CD4-positive, alpha-beta T cell treated with Interleukin-1 beta for 1 hour (primary cell): ENCODE measurements at places on chromosomes 13 and 19.

GRCh38 chr13:38662362-38662761 is 24.5 kb upstream of the FREM2 start:
- DNase-seq = no peak

DNA sequence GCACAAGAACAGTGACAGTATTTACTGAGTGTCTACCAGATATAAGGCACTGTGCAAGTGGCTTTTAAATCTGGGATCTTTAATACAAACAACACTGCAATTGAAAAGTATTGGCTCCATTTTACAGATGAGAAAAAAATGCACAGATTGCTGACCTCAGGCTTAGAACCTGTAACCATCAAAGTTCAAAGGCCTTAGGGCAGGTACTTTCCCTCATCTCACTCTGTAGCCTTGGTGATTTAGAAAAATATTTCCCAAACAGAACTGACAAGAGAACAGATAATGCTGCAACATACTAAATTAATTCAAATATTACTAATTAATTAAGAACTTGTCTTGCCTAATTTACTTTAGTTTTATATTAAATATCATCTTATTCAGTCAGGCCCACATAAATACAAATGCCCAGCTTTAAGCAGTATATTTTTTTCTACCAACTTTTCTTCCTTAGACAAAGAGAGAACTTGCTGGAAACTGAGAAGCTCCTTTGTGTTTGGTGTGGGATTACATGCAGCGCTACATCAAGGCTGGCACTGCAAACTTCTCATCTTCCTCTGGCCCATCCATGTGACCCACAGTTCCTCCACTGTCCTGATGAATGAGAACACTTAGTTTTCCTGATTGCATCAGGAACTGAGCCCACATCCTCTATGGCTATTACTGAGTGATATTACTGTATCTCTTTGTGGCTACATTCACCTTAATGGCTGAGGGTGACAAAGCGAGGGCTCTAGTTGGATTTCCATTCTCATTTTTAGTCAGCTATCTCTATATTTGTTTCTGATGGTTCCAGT is 302.1 kb downstream of the ENOX1 start:
- no peak for DNase-seq

GRCh38 chr13:109479534-109479933 is 306.8 kb downstream of the IRS2 start:
- no peak for DNase-seq

DNA sequence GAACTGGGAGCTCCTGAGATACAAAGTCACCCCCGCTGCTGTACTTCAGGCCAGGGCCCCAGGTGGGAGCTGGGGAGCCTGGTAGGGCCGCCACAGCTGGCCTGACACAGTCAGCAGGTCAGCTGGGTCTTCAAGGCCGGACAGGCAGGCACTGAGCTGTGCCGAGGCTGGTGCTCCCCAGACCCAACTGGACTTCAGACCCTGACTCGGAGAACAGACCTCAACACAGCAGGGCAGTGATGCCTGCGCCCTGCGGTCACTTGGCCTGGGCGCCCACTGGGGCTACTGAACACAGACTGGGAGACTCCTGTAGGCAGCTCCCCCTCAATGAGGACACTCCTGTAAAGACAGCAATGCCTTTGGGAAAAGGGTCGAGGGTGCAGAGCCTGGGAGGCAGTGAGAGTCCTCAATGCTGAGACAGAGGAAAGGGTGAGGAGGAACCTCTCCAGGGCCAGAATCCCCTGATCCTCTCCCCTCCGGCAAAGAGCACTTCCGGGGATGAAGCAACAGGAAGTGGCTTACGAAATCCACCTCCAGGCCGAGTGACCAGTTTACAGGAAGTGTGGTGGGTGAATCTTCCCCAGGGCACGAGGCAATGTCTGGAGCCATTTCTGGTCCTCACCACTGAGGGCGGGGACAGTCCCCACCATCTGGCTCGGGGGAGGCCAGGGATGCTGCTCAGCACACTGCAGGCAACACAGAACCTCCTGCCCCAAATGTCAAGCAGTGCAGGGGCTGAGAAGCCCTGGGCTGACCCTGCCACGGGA is 40.8 kb upstream of the ISYNA1 start:
- peak; percentile 63 for DNase-seq

DNA sequence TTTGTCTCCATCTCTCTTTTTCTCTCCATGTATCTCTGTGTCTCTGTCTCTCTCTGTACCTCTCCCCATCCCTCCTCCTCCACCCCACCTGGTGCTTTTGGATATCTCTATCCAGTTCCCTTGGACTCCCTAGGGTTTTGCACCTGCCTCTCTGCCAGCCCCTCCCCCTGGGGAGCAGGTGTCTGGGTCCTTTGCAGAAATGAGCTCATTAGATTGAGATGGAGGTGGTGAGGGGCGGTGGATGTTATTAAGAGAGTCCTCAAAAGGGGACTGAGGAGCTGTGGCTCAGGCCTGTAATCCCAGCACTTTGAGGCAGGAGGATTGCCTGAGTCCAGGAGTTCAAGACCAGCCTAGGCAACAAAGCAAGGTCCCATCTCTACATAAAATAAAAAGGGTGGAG is 2.1 kb downstream of the KCNN4 start:
- DNase-seq = no peak

DNA sequence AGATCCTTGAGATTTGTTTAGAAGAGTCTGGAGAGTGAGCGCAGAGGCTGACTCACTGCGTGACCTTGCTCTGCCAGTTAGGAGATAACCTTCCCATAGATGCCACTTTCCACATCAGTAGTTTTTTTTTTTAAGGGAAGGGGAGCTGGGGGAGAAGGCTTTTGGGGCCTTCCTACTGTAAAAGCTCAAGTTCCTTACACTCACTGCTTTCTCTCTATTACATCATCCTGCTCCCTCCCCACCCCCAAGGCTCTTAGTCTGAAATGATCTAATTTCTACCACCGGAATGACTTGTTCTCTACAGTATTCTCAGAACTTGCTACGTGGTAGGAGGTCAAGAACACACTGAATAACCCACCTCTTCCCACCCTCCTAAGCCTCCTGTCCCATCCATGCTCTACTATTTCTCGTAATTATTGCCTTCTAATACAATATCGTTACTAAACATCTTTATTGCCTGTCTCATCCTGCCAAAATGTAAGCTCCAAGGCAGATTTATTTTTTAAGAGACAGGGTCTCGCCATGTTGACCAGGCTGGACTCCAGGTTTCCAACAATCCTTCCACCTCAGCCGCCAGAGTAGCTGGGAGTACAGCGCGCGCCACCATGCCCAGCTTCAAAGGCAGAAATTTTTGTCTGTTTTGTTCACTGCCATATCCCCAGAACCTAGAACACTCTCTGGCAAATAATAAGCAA is 1.2 kb downstream of the LONP1 start:
- no peak for DNase-seq

DNA sequence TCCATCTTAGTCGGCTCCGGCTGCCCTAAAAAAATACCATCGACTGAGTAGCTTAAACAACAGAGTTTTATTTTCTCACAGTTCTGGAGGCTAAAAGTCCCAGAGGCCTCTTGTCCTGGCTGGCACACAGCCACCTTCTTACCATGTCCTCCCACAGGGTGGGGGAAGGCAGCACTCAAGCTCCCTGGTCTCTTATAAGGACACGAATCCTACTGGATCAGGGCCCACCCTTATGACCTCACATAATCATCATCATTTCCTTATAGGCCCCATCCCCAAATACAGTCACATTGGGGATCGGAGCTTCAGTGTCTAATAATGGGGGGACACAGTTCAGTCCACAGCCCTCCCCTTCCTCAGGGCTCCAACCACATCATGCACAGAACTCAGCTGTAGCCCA is 2.6 kb upstream of the TUBA3C start:
- DNase-seq = no peak

DNA sequence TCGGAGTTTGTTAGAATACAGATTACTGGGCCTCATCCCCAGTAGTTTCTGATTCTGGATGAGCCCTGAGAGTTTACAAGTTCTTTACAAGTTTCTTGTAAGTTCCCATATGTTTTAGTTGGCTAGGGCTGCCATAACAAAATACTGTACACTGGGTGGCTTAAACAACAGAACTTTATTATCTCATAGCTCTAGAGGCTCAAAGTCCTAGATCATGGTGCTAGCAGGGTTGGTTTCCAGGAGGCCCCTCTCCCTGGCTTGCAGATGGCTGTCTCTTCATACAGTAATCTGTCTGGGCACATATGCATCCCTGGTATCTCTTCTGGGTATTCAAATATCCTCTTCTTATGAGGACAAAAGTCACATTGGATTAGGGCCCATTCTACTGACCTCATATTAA is 167.2 kb downstream of the KLF5 start:
- no peak for DNase-seq

DNA sequence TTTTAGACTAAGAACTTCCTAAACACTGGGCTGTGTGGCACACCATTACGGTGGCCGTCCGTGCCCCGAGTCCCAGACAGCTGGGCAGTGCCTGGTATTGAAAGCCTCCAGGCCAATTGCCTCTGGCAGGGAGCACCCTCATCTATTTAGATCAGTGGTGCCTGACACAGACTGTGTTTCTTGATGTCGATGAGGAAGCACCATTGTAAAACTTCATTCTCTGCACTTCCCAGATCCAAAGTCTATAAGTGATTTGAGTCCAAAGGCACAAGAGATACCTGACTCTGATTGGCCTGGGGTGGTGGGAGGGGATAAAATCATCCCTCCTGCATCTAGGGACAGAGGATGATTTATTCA is 8.5 kb upstream of the STK24 start:
- no peak for DNase-seq

DNA sequence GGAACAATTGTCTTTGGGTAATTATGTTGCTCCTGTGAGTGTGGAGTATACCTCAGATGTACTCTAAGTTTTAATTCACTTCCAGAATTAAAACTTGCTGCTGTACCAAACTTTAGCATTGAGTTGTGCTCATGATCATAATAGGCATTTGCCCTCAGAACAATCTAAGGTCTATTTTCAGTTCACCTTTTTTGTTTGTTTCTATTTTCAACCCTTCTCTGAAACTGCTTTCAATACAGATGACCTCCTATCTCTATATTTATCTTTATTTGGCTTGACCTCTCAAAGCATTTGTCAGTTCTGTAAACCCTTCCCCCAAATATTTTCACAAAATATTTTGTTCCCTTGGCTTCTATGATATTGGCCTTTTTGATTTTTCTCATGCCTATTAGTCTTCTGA is 873.0 kb downstream of the OLFM4 start:
- no peak for DNase-seq

- peak; percentile 77 for DNase-seq
Observed at GRCh38 chr19:16051254-16052025, 24.9 kb upstream of the TPM4 start.
